Transverse colon (tissue), 4 donors: ENCODE measurements at places on chromosomes 16 and 17. TPM values are rescaled to one million over a fixed set of nuclear protein-coding genes. Genes with fewer than 3 reads are reported as not detected.
A peak's percentile ranks its signal among the peaks of the same experiment; 100 is the strongest.

DNA sequence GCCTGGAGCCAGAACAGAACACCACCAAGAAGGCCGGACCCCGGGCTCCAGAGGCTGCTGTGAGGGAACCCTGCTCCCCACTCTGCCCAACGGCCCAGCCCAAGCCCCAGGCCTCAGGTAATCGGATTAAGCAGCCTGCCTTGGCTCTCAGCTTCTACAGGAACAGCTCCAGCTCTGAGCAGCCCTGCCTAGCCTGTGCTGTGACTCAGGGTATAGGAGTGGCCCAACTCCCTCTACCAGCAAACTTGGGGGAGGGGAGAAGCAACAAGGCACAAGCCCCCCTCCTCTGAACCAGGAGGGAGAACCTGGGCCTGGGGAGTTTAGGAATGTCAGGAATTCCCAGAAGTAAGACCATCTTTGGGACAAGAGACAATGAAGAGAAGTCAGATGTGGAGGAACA, 849 bp upstream of the SOX15 start:
- no peak overlapping the region for H3K4me3 ChIP-seq
- H3K27me3 ChIP-seq, result no peaks in the 10 kb centered on the region
- peaks cover 9% of the 10 kb centered on the region for H3K4me1 ChIP-seq
- DNase-seq, result no peak
- H3K27ac ChIP-seq, result no peak overlapping the region

DNA sequence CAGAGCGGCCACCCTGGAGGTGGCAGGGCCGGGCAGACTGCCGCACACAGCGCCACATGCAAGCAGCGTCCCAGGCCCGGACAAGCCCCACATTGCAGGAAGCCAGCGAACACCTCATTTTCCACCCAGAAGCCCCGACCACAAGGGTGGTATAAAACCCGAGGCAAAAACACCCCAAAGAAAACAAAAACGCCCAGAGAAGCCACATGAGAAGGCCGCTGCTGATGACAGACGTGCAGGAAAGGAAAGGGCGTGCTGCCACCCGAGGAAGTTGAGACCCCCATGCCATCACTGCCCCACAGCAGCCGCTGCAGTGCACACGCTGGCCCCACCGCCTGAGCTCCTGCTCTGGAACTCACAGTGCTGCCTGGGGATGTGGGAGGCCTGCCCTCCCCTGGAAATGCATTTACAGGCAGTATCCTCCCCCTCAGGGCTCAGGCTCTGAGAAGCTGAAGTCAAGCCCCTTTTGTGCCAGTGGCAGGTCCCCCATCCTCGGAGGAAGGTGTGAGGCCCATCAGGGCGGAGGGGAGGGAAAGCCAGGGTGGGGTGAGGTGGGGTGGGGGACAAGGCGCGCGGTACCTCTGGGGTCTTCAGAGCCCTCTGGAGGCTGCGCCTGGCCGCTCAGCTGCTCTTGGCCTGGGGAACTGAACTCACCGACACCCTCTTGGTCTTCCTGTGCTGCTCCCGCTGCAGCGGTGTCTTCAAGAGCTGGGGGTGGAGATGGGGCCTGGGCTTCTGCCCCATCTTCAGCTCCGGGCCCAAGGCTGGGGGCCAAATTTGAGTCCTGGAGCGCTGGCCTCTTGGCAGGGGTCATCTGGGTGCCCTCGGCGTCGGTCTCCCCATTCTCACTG, 62.0 kb downstream of the IL21R start:
- H3K27ac ChIP-seq, result no peak overlapping the region
- H3K36me3 ChIP-seq, result peaks cover 62% of the 10 kb centered on the region
- H3K27me3 ChIP-seq, result no peaks in the 10 kb centered on the region
- H3K4me1 ChIP-seq, result no peaks in the 10 kb centered on the region
- no peak for DNase-seq

DNA sequence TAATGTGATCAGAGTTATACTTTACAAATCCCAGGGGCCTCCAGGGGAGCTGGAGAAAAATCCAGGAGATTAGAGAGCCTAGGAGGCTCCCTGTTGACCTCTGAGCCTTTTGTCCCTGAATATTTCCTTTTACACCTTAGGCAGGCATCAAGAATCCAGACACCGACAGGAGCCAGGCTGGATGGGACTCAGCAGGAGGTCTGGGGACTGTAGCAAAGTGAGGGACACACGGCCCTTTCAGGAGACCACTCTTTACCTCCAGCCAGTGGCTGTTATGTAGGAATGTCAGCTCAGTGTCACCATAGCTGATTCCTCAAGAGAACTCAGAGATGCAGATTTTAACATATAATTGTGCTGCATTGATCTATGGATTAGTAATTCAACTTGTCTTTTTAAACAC, 198.4 kb downstream of the SHISA9 start:
- H3K27ac ChIP-seq, result no peak overlapping the region
- H3K36me3 ChIP-seq, result no peaks in the 10 kb centered on the region
- no peaks in the 10 kb centered on the region for H3K27me3 ChIP-seq
- H3K4me1 ChIP-seq, result no peaks in the 10 kb centered on the region

GRCh38 chr16:57039148-57039812, 49.9 kb downstream of the NLRC5 start:
- H3K4me3 ChIP-seq, result no peak overlapping the region
- H3K4me1 ChIP-seq, result no peaks in the 10 kb centered on the region
- H3K36me3 ChIP-seq, result no peaks in the 10 kb centered on the region
- peak overlapping the region; percentile 19 for H3K27ac ChIP-seq
- no peaks in the 10 kb centered on the region for H3K27me3 ChIP-seq

GRCh38 chr16:53519417-53520091, 16.5 kb upstream of the AKTIP start:
- H3K4me3 ChIP-seq, result no peak overlapping the region
- H3K27me3 ChIP-seq, result no peaks in the 10 kb centered on the region
- no peak for DNase-seq

GRCh38 chr17:79574108-79574507, 36.7 kb downstream of the RBFOX3 start:
- H3K27me3 ChIP-seq, result no peaks in the 10 kb centered on the region
- no peak for DNase-seq
- no peak overlapping the region for H3K27ac ChIP-seq
- H3K4me3 ChIP-seq, result no peak overlapping the region
- H3K36me3 ChIP-seq, result no peaks in the 10 kb centered on the region

GRCh38 chr17:40612599-40613244, 34.9 kb downstream of the SMARCE1 start:
- no peaks in the 10 kb centered on the region for H3K36me3 ChIP-seq
- no peak for DNase-seq
- no peaks in the 10 kb centered on the region for H3K27me3 ChIP-seq
- H3K4me3 ChIP-seq, result no peak overlapping the region
- no peaks in the 10 kb centered on the region for H3K4me1 ChIP-seq

DNA sequence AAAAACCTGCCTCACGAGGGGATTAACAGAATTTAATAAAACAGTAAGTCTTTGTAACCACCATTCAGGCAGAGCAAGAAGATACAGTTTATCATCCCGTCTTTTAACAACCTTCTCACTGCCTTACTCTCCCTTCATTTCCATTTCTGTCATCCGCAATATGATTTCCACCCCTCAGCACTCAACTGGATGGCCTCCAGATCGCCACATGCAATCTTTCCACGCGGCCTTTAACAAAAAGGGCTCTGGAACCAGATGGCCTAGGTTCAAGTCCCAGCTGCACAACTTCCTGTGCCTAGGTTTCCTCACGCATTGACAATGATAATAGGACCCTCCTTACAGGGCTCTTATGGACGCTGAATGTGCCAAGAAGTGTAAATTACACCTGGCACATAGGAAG, 103.6 kb downstream of the GAS7 start:
- peak overlapping the region; percentile 32 for H3K27ac ChIP-seq
- DNase-seq, result no peak
- H3K4me1 ChIP-seq, result no peaks in the 10 kb centered on the region
- H3K27me3 ChIP-seq, result no peaks in the 10 kb centered on the region

DNA sequence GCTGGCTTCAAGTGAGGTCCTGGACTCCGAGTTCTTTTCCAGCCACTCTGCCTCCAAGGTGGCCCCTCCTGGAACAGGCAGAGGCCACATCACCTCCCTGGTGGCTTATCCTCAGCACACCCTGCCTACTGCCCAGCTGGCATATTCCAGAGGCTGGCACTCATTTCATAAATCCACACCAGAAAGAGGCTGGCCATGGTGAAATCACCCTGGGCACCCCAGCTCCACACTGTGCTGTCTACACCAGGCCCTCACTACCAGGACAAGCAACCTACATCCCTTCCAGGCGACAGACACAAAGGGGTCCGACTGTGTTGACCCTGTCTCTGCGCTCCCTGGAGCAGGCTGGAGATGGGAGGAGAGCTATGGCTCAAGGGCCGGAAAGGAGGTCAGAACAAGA, 100.2 kb downstream of the C16orf78 start:
- H3K36me3 ChIP-seq, result no peaks in the 10 kb centered on the region
- H3K27ac ChIP-seq, result no peak overlapping the region
- no peaks in the 10 kb centered on the region for H3K4me1 ChIP-seq
- H3K4me3 ChIP-seq, result no peak overlapping the region

- no peak overlapping the region for H3K4me3 ChIP-seq
- no peaks in the 10 kb centered on the region for H3K4me1 ChIP-seq
- H3K27ac ChIP-seq, result no peak overlapping the region
Measured at GRCh38 chr16:76665571-76666275, 388.5 kb downstream of the CNTNAP4 start.

DNA sequence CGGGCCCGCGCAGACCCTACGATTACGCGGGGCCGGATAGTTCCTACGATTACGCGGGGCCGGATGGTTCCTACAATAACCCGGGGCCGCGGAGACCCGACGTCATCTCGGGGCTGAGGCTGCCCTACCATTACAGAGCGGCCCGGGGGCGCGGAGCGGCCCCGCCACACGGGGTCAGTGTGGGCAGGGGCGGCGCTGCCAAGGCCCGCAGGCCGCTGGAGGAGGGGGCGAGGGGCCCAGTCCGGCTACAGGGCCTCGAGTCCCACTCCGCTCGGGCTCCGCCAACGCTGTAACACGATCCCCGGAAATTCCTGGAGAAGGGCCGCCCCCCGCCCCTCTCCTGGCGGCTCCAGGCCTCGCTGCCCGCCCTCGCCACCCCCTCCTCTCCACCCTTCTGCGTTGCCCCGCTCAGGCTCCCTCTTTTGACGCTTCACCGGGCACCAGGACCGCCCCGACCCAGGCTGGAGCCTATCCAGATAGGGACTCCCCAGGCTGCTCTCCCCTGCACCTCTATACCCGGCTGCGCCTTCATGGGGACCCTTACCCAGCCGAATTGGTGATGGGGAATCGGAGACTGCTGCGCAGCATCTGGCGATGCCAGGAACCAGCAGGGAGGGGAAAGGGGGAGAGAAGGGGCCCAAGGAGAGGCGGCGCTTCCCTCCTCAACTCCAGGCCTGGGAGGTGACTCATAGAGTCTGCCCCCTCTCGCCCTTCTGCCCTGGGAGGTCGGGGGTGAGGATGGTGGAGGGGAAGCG, at the start of gene RAB34:
RAB34 (minus strand) TSS at position 291 of the 755 bp plus-strand sequence. CDS start 602 bp downstream, outside the sequence.
- H3K36me3 ChIP-seq, result peaks cover 7% of the 10 kb centered on the region
- peak within 1 kb of the TSS; percentile 91 for H3K27ac ChIP-seq
- H3K4me1 ChIP-seq, result peaks cover 30% of the 10 kb centered on the region
- DNase-seq, result peak; percentile 56

GRCh38 chr16:72947379-72948237, 100.3 kb downstream of the ZFHX3 start:
- peak overlapping the region; percentile 35 for H3K27ac ChIP-seq
- no peak for DNase-seq
- H3K4me3 ChIP-seq, result no peak overlapping the region
- H3K4me1 ChIP-seq, result peaks cover 11% of the 10 kb centered on the region

GRCh38 chr17:44793885-44794842, 35.4 kb downstream of the ADAM11 start:
- no peak for DNase-seq
- no peaks in the 10 kb centered on the region for H3K36me3 ChIP-seq
- no peaks in the 10 kb centered on the region for H3K27me3 ChIP-seq
- no peaks in the 10 kb centered on the region for H3K4me1 ChIP-seq

DNA sequence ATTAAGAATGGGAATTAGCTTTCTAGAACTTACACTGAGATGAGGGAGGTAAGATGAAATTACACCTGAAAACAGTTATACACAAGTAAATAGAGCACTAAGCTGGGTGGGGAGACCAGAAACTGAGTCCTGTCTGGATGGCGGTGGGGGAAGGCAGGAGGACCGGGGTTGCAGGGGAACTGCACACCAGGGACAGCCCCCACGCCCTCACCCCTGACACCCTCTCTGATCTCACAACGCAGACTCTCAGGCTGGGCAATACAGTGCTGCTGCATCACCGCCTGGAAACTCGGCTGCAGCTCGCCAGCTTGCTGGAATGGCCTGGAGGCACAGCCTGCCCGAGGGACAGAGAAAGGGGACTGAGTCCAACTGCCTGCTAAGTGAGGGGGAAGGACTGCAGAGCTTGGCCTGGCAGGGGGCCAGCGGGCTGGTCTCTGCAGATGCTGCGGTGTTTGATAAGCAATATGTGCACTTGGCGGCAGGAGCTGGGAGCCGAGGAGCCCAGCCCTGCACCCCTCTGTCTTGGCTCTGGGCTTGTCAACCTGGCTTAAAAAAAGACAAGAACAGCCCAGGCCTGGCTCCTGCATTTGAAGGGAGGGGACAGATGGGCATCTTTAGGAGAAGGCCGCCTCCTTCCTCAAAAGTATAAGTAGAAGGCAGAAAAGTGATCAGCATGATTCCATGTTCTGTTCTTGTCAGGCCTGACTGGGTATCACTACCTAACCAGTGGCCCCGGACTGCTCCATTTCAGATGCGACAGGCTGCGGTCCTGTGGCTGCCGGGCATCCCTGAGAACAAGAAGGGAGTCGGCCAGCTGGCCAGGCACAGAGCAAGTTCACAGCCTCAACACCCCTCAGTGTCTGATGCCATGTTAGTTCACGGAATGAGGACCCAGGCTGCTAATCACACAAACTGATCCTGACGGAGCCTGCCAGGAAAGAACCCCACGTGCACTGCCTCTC, 30.2 kb downstream of the SPHK1 start:
- peak; percentile 20 for DNase-seq
- no peaks in the 10 kb centered on the region for H3K4me1 ChIP-seq
- H3K36me3 ChIP-seq, result no peaks in the 10 kb centered on the region
- no peak overlapping the region for H3K4me3 ChIP-seq
- H3K27me3 ChIP-seq, result no peaks in the 10 kb centered on the region
- H3K27ac ChIP-seq, result no peak overlapping the region

DNA sequence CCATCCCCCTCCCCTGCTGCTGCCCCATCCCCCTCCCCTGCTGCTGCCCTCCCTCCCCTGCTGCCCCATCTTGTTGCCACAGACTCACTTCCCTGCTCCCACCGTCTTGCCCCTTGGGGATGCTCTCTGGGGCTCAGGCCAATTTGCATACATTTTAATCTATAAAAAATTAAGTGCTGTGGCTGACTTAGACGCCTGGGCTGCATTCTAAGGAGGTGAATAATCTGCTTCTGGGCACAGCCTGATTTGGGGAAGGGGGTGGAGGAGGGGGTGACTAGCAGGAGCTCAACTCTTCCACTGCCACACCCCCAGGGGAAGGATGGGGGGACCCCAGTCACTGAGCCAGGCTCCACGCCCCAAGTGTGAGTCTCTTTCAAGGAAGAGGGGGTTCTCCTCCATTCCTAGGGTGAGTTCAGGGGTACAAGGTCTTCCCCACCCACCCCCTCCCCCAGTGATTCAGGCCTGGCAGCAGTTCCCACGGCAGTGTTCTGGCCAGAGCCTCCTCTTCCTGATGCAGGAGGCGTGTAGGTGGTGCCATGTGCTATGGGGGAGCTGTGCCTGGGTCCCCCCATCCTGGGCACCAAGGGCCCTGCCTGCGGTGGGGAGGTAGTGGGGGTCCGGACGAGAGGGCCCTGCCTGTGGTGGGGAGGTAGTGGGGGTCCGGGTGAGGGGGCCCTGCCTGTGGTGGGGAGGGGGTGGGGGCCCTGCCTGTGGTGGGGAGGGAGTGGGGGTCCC, 5.0 kb downstream of the DPH1 start:
- no peaks in the 10 kb centered on the region for H3K36me3 ChIP-seq
- no peak for DNase-seq
- H3K4me1 ChIP-seq, result peaks cover 7% of the 10 kb centered on the region
- H3K4me3 ChIP-seq, result no peak overlapping the region

The SGCA gene
- 65.3 TPM for total RNA-seq

The TELO2 gene
- 22.2 TPM for total RNA-seq

The KCNJ18 gene
- total RNA-seq, result not detected

The CEMP1 gene
- total RNA-seq, result not detected

The SNX20 gene
- total RNA-seq, result 2.6 TPM
